NCI-H187 treated with DMSO at 0.1 percent for 48 hours (cell line): ENCODE measurements at places on chromosomes 3 and 15.

DNA sequence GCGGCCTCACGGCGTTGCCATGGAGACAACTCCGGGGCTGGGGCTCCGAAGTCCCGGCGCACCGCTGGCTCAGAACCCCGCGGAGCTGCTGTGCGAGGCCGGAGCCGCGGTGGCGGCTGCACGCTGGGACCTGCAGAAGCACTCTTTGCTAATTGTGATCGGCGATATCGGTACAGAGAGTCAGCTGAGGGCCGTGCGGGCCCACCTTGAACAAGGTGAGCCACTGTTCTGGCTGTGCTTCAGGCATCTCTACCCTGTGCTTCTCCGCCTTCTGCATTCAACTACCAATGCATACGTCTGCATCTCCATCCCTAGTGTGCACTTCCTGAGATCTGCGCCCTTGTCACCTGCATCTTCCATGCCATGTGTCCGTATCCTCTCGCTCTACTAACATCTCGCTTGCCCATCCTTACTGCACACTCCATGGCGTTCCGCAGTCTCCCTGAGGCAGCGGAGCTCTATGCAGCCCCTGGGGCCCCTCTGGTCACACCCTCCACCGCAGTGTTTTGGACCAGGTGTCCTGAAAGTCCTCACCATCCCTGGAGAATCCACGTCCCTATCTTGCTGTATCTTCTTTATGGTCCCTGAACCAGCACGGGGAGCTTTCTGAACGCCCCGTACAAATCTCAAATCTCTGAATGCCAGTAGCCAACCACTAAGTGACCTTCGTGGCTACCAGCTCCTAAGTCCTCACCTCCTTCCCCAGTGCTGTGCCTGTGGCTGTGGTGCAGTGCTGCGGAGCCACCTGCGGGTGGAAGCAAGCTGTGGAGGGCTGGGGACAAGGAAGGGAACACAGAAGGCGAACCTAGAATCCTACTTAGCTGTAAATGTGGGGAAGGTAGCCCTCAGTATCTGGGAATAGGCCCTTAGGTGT is 6.2 kb upstream of the MAP1A start:
- DNase-seq, result no peak

DNA sequence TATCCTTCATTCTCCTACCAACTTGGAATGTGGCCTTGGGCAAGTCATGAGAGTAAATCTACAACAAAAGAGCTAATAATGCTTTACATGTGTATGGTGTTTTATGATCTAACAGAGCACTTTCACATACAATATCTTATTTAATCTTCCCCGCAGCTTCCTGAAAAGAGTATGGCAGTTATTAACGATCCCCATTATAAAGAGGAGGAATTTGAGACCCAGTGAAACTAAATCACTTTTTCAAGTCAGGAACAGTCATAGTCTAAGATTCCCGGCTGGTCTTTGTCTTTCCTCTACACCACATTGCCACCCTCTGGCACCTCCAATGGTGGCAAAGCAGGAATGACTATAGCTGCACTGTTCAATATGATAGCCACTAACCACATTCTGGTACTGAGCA is 69.7 kb upstream of the CMSS1 start:
- DNase-seq, result no peak

GRCh38 chr3:49534581-49535441 is 19.5 kb upstream of the BSN start:
- DNase-seq, result no peak

DNA sequence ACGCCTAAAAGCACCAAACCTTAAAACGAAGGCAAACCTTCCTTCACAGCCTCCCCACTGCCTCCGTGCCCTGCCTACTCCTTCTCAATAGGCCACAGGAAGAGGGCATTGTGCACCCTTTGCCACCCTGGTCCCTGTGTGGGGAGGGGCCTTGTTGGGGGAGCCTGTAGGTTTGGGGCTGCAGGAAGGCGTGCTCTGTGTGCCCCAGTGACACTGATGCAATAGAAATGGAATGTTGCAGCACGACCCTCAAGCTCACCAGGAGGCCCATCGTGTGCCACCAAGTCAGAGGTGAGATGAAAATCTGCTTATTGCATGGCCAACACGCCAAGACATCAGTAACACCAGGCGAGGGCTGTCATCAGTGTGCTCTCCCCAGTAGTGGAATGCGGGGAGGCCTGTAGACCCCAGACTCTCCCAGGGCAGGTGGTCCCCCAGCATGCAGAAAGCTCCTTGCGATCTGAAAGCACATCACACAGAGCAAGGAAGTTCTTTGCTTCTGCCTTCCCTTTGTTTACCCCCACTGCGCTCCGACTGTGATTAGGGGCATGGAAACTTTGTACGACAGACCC is 86.2 kb downstream of the ASB7 start:
- no peak for DNase-seq

DNA sequence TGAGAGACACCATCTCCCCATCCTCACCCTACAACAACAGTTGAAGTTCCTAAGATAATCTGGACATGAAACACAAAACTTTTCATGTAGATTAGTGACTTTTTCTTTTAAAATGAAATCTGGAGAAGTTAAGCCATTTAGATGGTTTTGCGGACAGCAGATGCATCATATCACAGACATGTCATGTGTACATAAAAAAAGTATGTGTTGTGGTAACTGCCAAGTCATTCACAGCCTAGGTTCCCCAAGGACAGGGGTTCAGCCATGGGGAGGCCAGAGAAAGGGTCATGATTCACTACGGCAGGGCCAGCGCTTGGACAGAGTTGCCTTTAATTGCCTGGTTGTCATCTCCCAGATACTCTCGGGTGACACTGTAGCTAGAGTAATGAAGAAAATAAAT is 163.2 kb downstream of the PDZRN3 start:
- no peak for DNase-seq

DNA sequence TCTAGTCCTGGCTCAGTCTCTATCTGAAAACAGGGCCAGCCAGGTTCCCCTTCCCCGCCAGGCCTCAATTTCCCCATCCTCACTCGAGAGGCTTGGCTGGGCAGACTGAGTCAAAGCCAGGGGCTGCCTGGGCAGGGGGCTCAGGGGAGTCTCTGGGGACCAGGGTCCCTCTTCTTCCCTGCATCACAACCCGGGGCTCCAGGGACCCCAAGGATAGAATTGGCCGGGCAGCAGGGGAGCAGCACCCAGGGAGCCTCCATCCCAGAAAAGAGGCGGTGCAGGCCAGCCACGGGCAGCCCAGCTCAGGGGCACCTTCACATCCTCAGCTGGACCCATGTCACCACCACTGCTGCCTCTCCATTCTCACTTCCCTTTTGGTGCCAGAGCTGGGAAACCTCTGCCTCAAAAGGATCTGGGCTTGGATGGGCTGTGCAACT is 13.3 kb upstream of the PLXND1 start:
- DNase-seq, result no peak

DNA sequence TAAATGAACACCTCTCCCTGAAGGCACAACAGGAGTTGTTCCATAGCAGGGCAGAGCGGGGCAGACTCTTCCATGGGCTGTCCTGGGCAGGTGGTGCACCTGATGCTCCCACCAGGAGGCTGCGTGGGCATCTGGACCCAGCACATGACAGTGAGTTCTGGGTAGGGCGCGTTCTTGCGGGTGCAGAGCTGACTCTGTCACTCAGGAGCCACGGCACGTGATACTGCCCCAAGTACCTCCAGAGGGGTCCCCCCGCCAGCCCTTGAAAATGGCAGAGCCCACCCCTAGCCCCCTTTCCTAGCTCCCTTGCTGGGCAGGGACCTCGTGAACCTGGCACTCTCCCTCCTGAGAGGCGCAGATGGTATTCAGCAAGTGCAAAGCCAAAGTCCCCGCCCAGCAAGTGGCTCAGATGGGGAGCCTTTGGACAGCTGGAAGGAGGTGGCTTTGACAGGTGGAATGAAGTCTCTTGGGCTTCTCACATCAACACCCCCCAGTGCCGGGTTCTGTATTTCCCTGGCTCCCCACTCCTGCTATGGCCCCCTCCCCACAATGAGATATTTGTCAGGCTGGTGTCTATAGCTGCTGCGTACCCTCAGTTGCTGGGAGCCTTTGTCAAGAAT is 172.1 kb downstream of the TBC1D2B start:
- DNase-seq, result no peak

- no peak for DNase-seq
Measured at GRCh38 chr3:123540285-123540684, 44.6 kb downstream of the HACD2 start.
